ENCODE measurements at places on chromosomes 12 and 14. TPM values are rescaled to one million over a fixed set of nuclear protein-coding genes. Genes with fewer than 3 reads are reported as not detected.

The IGF1 gene
- total RNA-seq = 15.7 TPM

The ATG2B gene
- total RNA-seq = 17.9 TPM

- no peaks in the 10 kb centered on the region for H3K27me3 ChIP-seq
- no peaks in the 10 kb centered on the region for H3K4me1 ChIP-seq
- no peak overlapping the region for H3K4me3 ChIP-seq
- peak; percentile 39 for DNase-seq
- no peak overlapping the region for H3K27ac ChIP-seq
- H3K36me3 ChIP-seq = peaks cover 32% of the 10 kb centered on the region
Measured at GRCh38 chr12:109920261-109920780, 20.2 kb downstream of the TCHP start.

DNA sequence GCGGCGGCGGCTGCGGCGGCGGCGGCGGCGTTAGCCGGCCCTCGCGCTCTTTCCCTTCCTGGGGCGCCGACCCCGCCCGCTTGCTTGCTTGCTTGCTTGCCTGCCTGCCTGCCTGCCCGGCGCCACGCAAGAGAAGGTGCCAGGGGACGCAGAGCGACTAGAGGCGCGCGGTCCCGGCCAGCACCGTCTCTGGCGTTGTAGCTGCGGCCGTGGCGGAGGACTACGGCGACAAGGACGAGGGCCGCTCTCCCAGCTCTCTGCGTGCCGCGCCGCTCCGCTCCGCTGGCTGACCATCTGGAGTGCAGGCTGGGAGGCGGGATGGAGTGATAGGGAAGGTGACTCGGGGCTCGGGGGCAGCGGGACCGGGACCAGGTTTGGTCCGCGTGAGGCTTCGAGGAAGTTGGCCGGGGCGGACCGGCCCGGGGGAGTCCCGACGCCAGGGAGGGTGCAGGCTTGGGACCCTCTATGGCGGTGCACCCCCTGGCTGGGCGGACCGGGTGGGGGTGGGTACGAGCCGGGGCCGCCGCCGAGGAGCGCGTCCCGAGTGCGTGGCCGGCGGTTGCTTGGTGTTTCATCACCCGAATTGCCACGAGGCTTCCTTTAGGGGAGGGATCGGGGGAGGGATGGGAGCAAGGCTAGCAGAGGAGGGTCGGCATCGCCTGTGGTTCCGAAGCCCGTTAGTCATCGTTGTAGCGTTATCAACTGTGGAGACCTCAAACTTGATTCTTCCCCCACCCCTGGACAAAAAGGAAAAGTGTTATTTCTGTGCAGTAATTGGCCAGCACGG is 471 bp downstream of the XPOT start:
- no peaks in the 10 kb centered on the region for H3K27me3 ChIP-seq
- H3K4me3 ChIP-seq = peak overlapping the region; percentile 85
- no peaks in the 10 kb centered on the region for H3K36me3 ChIP-seq

GRCh38 chr12:100058482-100059029 is 73.8 kb upstream of the ANKS1B start:
- H3K4me1 ChIP-seq = no peaks in the 10 kb centered on the region
- H3K4me3 ChIP-seq = no peak overlapping the region
- H3K36me3 ChIP-seq = no peaks in the 10 kb centered on the region
- H3K27me3 ChIP-seq = no peaks in the 10 kb centered on the region
- H3K27ac ChIP-seq = no peak overlapping the region
- DNase-seq = no peak

DNA sequence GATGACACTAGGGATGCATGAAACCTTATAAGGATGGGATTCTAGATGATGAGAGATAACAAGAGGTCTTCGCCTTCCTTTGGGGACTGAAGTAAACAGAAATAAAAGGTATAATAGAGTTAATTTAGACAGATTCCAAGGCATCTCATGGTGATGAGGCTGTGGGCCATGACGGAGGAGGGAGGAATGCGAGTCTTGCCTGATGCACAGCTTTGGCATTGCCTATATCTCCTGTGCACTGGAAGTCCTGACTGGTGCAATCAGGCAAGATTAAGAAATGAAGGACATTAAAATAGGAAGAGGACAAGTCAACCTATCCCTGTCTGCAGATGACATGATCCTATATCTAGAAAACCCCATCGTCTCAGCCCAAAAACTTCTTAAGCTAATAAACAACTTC is 526.4 kb upstream of the LMO3 start:
- no peak overlapping the region for H3K27ac ChIP-seq
- H3K4me1 ChIP-seq = no peaks in the 10 kb centered on the region
- H3K36me3 ChIP-seq = no peaks in the 10 kb centered on the region
- no peak for DNase-seq

The TESPA1 gene
- 1.8 TPM for total RNA-seq

The MDM2 gene
- total RNA-seq = 44.9 TPM

The MYF6 gene
- total RNA-seq = not detected

The CDKL1 gene
- 58.1 TPM for total RNA-seq

The SMIM10L1 gene
- total RNA-seq = 11.7 TPM

DNA sequence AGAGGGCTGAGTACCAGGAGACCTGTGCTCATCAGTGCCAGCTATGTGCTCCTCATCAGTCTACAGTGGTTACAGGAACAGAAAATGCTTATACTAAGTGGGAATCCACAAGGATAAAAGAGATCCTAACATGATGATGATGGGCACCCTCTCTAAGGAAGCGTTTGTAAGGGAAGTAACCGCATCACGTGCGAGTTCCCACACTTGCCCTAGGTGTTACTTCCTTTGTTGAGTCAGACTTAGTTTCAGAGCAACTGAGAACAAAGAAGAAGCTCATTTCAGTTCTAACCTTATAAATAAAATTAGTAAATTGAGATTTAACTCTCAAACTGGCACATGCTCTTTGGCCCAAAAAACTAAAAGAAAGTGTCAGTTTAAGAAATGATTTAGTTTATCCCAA is 956.4 kb upstream of the TMEM132C start:
- no peaks in the 10 kb centered on the region for H3K36me3 ChIP-seq
- H3K4me3 ChIP-seq = no peak overlapping the region
- H3K27me3 ChIP-seq = no peaks in the 10 kb centered on the region
- no peaks in the 10 kb centered on the region for H3K4me1 ChIP-seq
- no peak for DNase-seq
- no peak overlapping the region for H3K27ac ChIP-seq

DNA sequence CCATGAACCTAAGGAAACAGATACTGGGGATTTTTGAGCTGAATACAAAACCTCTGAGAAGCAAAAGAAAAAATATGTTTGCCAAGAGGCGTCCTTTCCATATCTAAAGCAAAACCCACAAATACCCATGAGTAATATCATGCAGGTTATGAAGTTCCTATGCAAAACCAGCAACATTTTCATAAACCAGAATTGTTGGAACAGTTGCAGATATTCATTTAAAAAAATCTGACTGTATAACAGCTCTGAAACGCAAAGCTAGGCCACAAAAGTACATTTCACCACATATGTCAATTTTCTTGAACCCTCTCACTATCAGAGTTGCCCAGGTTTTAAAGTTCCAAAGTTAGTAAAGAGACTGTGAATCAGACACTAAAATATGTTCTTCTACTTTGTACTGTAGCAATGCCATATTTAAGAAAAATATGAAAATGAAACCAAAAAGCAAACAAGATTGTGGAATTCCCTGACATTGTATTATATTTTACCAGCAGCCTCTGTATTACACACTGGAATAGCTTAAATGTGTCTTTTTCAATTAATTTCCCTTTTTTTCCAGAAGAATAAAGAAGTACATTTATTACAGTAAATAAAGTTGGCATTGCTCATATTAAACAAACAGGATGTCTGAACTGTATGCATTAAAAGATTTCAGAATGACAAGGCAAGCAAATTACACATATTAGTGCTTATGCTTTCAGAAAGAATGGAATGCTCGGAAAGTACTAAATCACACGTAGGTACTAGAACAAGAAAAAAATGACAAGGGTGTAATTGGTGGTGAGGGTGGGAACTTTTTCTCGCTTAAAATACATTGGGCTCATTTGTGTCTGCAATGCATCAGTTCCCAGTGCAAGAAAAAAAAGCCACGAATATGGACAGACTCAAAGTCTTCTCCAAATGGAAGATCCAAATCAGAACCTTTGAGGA is 33.6 kb upstream of the HIF1A start:
- DNase-seq = no peak
- H3K27ac ChIP-seq = peak overlapping the region; percentile 24
- H3K4me3 ChIP-seq = no peak overlapping the region
- H3K36me3 ChIP-seq = no peaks in the 10 kb centered on the region

GRCh38 chr12:120072472-120073249 is 43.9 kb downstream of the RAB35 start:
- no peak overlapping the region for H3K27ac ChIP-seq
- no peaks in the 10 kb centered on the region for H3K27me3 ChIP-seq
- H3K4me1 ChIP-seq = no peaks in the 10 kb centered on the region
- no peak overlapping the region for H3K4me3 ChIP-seq
- no peaks in the 10 kb centered on the region for H3K36me3 ChIP-seq

GRCh38 chr12:40142001-40142744 is 36.3 kb upstream of the SLC2A13 start:
- H3K36me3 ChIP-seq = no peaks in the 10 kb centered on the region
- no peak for DNase-seq
- no peak overlapping the region for H3K4me3 ChIP-seq

The CLEC6A gene
- not detected for total RNA-seq

DNA sequence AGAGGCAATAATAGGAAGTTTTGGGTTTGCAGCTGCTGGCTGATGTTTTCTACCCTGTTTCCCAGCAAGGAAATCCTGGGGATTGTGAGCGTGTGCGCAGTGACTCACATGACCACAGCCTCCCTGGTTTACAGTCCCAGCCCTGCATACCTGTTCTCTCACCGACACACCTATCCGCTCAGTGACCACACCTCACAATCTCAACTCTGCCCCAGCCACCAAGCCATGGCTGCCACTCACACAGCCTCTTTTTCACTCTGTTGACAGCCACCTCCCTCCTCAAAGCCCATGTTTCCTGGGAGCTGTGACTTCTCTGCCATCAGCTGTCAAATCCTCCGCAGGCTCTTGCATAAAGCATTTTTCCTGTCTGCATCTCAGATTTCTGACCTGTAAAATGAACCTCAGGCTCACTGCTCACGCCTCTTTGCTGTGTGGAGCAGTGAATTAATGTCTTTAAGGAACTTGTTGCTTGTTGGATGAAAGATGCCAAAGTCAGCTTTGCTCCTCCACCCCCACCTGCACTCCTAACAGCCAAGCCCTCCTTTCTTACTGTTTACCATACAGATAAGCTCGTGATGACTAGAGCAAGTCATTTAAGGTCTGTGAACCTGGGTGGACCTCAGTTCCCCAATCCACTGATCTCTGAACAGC is 43.5 kb downstream of the B4GALNT3 start:
- no peak overlapping the region for H3K4me3 ChIP-seq
- no peak overlapping the region for H3K27ac ChIP-seq
- H3K36me3 ChIP-seq = no peaks in the 10 kb centered on the region
- no peak for DNase-seq
- no peaks in the 10 kb centered on the region for H3K4me1 ChIP-seq
- H3K27me3 ChIP-seq = no peaks in the 10 kb centered on the region

The RNASE3 gene
- total RNA-seq = 2.6 TPM
